ENCODE measurements at places on chromosomes 4 and X. TPM values are rescaled to one million over a fixed set of nuclear protein-coding genes. Genes with fewer than 3 reads are reported as not detected.

- DNase-seq, result no peak
These were observed 483.1 kb downstream of the BCOR start for GRCh38 chrX:39614680-39614998.

Gene EPHA5
- not detected for total RNA-seq

DNA sequence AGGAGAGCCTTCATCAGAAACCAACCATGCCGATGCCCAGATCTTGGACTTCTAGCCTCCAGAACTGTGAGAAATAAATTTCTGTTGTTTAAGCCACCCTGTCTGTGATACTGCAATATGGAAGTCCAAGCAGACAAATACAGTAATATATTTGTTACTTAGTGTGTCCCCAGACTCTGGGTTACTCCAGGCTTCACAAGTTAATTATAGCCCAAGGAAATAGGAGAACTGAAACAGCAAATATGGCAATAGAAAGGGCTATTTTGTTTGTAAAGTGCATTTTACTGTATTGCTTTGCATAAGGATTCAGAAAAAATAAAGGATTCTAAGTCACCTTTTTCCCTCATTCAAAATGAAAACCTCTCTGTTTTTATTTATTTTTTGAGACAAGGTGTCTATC is 15.7 kb downstream of the TIGD4 start:
- DNase-seq, result no peak

DNA sequence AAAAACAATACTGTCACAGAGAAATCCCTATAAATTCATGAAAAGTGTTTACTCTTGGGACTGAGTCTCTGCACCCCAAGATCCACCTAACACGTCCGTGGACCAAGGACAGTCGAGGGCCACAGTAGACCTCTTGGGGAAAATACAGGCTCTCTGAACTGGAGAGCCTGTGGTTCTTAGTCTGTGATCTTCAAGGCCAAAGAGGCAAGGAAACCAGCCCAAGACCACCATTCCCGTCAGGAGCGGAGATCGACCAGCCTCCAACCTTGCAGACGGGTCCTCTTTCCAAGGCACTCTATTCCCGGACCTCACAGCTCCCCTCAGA is 1.6 kb upstream of the APBB2 start:
- DNase-seq, result no peak

- DNase-seq, result no peak
These were observed 11.0 kb downstream of the INTU start for GRCh38 chr4:127643791-127644190.
